ENCODE measurements at places on chromosomes 4 and X.

DNA sequence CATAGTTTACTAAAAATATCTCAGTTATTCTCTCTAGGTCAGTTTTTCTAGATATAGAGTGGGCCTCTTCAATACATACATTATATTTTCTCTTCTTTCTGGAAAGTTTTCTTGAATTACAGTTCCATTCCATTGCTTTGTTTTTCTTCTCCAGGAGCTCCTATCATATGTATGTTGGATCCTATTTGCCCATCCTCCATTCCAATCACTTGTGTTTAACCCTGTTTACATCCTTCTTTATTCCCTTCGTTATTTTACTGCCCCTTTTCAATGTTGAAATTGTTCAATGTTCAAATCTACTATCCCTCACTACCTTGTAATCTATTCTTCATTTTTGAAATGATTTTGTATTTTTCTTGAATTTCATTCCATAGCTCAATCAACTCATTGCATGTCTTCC is 97.4 kb downstream of the IRF2 start:
- DNase-seq = no peak

DNA sequence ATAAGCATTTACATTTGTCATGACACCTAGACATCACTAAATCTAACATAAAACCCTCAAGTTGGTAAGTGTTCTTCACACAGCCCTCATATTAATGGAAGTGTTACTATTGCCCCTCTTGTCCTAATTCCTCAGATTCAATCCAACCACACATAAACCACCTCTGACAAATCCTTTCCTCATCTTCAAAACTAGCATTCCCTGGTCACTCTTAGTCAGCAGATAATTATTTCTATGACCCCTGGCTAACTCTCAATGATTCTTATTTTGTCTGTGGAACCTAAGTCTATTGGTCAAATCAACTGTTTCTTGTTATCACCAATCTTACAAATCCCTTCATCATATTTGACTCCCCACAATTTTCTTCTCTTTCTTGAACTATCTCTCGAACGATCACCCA is 168.6 kb downstream of the PPP3CA start:
- DNase-seq = no peak

DNA sequence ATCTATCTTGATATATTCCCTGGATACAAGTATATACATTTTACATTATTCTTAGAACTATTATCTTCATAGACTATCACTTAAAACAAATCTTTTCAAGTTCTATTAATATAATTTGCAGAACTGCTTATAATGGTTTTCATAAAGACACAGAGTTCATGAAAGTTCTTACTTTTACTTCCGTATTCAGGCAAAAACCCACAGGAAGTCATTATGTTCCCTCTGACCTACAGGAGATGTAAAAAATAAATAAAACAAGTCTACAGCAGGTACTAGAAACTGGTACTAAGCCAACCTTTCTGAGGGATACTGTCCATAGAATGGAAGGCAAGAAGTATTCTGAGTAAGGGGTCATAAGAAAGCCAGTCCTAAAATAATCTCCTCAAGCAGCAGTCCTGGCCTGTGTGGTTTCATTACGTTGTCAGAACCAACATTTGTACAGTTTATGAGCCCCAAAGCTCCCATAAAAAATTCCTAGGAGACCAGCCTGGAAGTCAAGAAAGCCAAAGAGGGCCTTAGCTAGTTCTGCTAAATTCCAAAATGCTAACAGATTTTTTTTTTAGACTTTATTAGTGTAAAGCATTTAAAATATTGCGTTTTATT is 68.6 kb downstream of the CAMK2D start:
- DNase-seq = peak; percentile 6

DNA sequence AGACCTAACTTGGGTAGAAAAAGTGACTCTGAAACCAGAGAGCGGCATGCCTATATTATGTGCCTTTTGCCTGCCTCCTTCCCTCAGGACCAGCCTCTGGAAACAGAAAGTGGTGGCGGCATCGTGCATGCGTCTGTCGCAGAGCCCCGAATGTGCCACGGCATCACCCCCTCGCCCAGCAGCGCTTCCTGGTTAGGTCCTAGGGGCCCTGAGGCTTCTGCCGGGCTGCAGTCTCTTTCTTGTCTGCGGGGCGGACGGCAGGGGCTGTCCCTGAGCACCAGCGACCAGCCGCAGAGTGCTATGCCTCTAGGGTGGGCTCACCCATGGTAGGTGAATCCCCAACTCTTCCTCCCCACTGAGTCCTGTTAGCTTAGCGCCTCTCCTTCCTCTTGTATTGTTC is 68.7 kb downstream of the VSIG4 start:
- no peak for DNase-seq

DNA sequence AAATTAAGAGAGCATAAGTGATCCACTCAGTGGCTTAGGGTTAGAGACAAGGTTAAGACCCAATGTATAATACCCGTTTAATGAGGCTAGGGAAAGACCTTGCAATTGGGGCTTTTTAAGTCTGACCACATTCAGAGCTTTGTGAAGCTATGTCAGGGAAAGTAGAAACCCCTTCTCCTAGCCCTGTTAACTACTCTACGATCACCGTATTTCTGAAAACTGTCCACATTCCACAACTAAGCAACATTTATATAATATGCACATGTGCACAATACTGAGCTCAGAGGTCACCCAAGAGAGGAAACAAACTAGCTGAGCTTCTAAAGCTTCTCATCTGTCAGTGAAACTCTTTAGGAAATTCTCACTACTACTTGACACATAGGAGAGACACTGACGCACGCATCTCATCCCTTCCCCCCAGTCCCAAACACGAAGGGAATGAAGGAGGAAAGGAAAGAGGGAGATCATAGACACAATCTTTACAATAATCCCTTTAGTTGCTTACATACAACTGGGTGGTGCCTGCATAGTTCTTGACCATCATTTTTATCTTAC is 56.2 kb downstream of the METTL14 start:
- no peak for DNase-seq

GRCh38 chrX:127764674-127765073 is 287.5 kb downstream of the ACTRT1 start:
- DNase-seq = no peak

DNA sequence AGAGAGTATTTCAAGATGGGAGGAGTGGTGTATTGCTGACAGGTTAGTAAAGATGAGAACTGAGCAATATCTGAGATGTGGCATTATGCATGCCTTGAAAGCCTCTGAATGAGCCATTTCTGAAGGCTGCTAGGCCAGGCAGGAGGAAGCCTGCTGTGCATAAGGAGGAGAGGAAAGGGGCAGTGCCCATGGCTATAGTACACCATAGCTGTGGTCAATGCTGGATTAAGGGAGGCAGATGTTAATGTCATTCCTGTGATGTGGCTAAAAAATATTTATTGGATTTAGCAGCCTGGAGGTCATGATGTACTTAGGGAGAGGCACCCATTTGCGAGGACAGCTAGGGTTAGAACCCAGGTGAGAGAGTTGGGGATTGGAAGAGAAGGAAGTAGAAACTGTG is 130.0 kb upstream of the LNX1 start:
- no peak for DNase-seq

DNA sequence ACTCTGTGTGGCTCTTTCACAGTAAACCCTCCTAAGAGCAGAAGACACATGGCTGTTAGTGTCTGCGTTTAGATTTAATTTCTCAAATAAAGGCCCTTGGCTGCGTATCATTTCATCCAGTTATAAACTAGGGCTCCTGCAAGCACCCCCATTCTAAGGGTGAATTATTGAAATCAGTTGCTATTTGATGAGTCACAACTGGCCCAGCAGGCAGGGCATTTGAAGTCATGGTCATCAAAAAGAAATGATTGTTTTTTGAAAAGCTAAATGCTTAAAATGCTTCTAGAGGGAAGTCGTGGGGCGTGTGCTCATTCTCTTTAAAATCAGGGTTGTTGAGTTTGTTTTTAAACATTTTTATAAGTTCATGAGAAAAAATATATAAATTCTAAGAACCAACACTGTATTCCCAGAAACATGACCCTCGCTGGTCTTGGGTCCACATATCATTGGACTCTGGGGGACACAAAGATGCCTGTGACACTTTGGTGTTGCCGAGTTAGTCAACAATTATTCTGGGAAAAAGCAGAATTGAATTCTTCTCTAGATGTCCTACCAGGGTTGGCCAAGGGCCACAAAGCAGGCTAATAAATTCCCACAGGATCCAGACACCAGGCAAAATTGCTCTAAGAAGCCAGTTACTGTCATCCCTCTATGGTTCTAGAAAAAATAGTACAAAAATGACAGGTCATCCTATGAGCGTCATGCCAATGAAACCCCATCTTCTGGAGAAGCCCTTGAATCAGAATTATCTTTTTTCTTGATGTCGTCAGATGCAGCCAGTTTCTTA is 99.5 kb upstream of the MYOZ2 start:
- no peak for DNase-seq

DNA sequence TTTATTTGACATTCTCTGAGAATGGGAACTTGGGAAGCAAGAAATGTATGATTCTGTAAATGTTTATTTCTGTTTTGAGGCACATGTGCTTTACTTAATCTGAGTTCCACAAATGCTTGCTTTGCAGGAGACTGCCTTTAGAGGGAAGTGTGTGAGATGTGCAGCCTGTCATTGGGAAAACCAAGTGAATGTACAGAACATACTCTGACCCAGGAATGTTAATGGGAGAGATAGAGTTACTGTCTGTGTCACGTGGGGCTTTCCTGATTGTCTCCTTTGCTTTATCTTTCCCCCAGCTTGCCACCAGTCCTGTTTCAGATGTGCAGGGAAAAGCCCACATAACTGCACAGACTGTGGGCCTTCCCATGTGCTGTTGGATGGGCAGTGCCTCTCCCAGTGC is 218.6 kb upstream of the ANXA3 start:
- DNase-seq = no peak

DNA sequence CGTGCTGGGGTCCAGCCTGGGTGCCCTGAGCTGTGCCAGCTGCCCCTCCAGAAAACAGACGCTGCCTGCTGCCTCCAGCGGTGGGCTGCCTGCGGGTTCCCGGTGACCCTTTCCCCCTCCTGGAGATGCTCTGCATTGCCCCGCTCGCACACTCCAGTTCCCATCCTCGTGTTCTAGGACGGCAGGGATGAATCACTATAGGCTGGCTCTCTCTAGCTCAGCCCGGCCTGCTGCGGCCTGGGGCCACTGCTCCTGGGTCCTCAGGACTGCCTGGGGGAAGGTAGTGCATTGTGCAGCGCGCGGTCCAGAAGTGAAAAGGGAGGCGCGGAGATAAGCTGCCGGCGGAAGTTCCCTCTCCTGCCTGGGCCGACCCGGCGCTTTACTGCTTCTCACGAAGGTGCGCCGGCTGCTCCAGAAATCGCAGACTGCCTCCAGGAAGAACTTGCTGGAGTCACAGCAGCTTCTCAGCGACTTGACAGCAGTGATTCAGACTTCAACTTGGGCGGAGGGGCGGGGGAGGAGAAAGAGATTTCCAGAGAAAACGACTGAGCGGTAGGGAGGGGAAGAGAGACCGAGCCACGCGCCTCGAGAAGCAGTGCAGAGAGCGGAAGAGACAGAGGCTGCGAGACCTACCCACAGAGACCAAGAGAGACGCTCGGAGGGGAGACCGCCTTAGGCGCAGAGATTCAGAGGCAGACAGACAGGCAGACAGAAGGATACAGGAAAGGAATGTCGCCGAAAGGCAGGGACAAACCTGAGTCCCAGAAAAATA is 6.7 kb upstream of the MSX1 start:
- no peak for DNase-seq

Data from MM.1S (cell line).